Upper lobe of right lung (tissue), 1 donor: ENCODE measurements at places on chromosomes 3 and 15. TPM values are rescaled to one million over a fixed set of nuclear protein-coding genes. Genes with fewer than 3 reads are reported as not detected.

DNA sequence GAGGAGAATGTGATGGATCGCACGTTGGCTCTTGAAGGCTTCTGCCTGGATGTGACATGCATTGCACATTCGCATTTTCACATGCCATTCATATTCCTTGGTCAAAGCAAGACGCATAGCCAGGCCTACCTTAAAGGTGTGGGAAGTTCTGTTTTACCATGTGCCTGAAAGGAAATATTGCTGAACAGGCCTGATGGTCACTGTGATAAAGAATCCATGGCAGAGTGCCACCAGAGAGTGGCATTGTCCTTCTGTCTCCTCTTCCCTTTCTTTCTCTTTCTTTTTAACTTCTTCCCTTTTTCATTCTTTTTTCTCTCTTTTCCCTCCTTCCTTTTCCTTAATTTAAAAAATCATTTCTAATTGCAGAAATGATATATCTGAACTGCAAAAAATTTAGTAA lies 15.9 kb upstream of the MITF start:
- DNase-seq = no peak

DNA sequence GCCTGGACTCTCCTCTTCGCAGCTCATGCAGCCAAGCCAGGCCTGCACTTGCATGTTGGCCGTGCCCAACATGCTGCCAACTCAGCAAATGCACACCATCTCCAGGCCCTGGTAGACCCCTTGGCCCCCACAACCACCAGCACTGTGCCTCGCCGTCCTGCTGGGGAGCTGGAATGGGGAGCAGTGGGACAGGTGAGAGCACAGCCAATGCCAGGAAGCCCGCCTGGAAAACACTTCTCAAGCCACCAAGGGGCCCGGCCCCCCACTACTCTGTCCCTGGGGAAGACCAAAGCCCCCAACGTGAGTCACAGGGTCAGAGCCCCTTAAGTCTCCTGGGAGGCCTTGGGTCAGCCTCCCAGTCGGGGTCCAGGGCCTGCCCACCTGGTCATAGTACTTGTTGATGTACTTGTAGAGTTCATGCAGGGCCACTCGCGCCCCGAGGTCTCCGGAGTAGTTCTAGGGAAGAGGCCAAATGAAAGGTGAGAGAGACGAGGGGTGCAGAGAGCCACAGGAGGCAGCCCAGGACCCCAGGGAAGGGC lies 24.5 kb downstream of the PLXNB1 start:
- DNase-seq = no peak

DNA sequence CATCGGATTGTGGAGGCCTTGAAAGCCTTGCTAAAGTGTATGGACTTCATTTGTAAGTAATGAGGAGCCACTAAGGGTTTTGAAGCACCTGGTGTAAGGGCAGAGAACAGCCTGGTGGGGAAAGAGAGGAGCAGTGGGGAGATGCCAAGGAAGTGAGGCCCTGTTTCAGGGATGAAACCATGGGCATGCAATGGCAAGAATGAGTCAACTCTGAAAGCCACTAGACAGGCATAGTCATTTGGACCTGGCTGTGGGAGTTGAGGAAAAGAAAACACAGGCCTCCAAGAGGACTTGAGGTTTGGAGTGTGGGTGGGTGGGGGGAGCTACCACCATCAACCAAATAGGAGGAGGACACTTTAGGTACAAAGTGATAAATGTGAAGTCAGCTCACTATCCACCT lies 7.6 kb downstream of the XCR1 start:
- DNase-seq = no peak

- DNase-seq = no peak
Measured at GRCh38 chr3:106510206-106510605, 641.4 kb upstream of the CBLB start.

GRCh38 chr3:48400824-48401433 lies 28.9 kb downstream of the FBXW12 start:
- DNase-seq = no peak

DNA sequence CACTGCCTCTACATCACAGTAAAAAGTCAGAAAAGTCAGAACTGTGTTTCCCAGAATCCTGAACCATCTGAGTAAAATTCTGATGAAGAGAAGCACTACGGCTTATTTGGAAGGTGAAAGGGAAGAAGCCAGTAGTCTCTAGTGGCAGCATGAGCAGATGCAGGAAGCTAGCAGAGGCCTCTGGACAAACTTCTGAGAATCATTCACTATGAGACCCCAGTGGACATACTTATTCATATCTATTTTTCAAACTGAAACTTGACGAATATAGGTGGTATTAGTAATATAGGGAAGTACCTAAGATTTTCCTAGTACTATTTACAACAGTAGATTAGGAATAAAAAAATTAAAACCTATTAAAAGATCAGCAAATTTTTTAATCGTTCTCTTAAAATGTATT lies 272.8 kb upstream of the TTC14 start:
- DNase-seq = no peak

Gene POLQ
- total RNA-seq = 0.55 TPM

Gene EFCAB12
- total RNA-seq = 0.55 TPM

Gene MUC4
- total RNA-seq = 1.1 TPM

Gene GXYLT2
- total RNA-seq = 8.4 TPM
